ENCODE measurements at places on chromosomes 5 and 9.

DNA sequence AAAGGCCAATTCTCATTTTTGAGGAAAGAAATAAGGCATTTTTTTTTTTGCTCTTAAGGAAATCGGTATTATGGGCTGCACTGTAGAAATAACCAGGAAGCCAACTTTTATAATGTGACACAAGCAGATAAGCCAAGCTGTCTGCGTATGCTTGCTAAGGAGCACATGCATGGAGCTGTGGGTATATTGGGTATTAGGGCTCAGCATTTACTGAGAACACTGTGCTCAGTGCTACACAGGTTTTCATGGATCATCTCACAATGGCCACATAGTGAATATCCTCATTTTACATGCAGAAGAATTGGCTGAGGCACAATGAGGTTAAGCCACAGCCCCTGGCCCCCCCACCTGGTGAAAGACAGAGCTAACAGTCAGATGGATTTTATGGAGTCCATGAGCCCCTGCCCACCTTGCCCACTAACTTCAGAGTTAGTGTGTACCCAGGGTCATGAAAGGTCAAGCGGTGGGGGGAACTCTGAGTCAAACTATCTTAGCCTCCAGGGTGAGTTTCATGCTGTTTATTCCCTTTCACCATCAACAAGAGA, 204.8 kb downstream of the SPATA31A6 start:
- DNase-seq: no peak

GRCh38 chr9:74078647-74079046, 418.5 kb upstream of the RORB start:
- no peak for DNase-seq

DNA sequence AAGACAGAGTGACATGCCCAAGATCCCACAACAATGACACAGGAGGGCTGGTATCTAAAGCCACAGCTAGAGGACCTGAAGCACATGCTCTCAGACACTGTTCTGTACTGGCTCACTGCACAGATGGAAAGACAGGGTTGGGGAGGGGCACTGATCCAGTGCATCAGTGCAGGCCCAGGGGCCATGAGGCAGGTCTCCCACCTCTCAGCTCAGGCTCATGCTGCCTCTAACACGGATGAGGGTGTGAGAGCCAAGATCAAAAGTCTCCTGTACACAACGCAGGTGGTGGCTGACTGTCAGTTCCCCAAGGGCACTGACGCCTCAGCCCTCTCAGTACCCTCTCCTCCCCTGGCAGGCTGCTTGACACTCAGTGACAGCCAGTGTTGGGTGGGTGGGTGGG, 10.9 kb downstream of the RAPGEF1 start:
- peak; percentile 61 for DNase-seq

- no peak for DNase-seq
These were observed 343.1 kb downstream of the BRINP1 start for GRCh38 chr9:119026120-119026519.

- DNase-seq: no peak
These were observed 47.7 kb downstream of the CNTRL start for GRCh38 chr9:121122246-121123032.

- DNase-seq: peak; percentile 72
These were observed 18.3 kb upstream of the MLLT3 start for GRCh38 chr9:20640331-20641187.

All from effector memory CD8-positive, alpha-beta T cell (primary cell).